Glutamatergic neuron (in vitro differentiated cells): ENCODE measurements at places on chromosomes 7 and 10. TPM values are rescaled to one million over a fixed set of nuclear protein-coding genes. Genes with fewer than 3 reads are reported as not detected.
A peak's percentile ranks its signal among the peaks of the same experiment; 100 is the strongest.

- no peak for DNase-seq
Observed at GRCh38 chr10:118583611-118584010, 11.8 kb downstream of the PRLHR start.

Gene BLVRA
- 63.4 TPM for total RNA-seq

- no peak for DNase-seq
Observed at GRCh38 chr7:128906766-128907559, 3.5 kb downstream of the KCP start.

DNA sequence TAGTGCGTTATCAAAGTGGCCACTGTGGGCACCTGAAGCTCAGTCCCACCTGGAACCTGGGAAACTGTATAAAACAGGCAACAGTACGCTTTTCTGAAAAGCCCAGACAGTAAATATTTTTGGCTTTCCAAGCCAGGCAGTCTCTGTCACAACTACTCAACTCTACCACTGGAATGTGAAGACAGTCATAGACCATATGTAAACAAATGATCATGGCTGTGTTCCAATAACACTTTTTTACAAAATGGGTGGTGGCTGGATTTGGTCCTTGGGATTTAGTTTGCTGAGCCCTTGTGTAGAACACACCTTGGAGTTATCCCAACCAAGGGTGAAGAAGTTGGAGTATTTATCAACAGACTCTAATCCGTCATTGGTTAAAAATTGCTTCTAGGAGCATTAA is 259.9 kb downstream of the SKIDA1 start:
- DNase-seq, result no peak

Gene SNX8
- 22.2 TPM for total RNA-seq

DNA sequence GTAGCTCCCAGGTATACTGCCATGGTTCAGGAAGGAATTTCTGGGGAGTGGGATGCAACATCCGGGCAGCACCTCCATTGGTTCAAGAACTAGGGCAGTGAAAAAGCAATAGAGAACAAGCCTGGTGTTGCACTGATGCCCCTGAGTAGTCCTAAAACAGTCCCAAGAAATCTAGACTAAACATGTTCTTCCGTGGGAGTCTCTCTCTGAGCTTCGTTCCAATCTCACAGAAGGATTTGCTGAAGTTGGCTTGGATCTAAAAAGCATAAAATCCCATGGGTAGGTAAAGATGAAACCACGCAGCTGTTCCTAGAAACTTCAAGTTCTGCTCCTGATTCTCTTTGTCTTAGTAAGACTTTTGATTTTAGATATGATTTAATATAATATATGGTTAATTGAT is 154.5 kb downstream of the PLXDC2 start:
- no peak for DNase-seq

GRCh38 chr10:90977855-90978486 is 57.1 kb upstream of the ANKRD1 start:
- DNase-seq, result no peak

Gene HYAL4
- total RNA-seq, result not detected

DNA sequence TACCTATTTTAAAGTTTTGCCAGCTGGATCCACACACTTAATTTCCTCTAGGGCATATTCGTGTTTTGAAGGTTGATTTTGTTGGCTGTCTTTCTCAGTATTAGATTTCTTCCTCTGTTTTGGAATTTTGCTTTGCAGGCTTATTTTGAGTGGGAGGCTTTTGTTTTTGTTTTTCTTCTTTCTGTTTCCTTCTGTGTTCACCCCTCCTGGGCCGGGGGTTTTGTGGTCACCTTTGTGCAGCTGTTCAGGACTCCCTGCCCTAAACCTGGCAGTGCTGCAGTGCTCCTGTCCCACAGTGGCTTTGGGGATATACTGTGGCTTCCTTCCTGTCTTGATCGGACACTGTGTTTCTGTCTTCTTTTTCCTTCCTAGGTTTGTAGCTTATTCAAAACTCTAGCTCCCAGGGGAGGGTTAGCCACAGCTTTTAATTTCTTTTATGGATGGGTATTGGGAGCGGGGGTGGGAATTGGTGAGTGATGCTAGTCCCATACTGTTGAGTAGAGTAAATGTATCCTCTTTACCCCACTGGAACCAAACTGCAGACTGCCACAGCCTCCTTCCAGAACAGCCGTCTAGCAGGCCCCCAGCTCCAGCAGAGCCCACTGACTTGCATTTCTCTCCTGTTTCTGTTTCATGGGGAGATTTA is 228.7 kb upstream of the FZD8 start:
- DNase-seq, result no peak

- no peak for DNase-seq
Observed at GRCh38 chr7:9796241-9796640, 1177.4 kb upstream of the PHF14 start.

GRCh38 chr7:151905353-151905752 is 28.4 kb upstream of the PRKAG2 start:
- no peak for DNase-seq

- no peak for DNase-seq
Observed at GRCh38 chr7:7527047-7527446, 8.6 kb downstream of the COL28A1 start.

GRCh38 chr10:94036766-94037033 is 43.0 kb downstream of the PLCE1 start:
- no peak for DNase-seq

DNA sequence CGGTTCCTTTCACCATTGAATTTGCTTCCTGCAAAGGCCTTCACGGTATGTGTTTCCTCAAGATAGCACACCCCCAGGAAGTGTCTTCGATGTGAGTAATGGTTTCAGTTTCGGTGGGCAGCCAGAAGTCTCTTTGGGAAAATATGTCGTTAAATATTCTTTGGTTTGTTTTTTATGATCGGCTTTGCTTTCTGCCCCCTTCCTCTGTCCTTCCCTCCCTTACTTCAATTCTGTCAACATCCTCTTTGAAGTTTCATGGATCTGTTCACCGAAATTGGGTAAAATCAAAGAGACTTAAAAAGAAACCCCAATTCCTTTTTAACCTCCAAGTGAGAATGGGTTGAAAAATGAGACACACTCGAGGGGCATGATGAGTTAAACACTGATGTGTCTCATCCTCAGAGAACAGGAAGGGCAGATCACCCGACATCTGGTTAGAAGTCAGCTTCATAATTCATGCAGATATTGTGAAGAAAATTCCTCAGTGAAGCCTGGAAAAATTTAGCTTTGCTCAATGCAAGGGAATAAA is 170.8 kb upstream of the HABP2 start:
- DNase-seq, result no peak

Gene COL13A1
- total RNA-seq, result 8.5 TPM

Gene PPP2R2D
- 42.8 TPM for total RNA-seq

Gene NPFFR1
- not detected for total RNA-seq

Gene MINDY4
- 2.3 TPM for total RNA-seq

- no peak for DNase-seq
Observed at GRCh38 chr10:11598712-11599397, 12.6 kb downstream of the USP6NL start.

GRCh38 chr7:42236266-42236975 is 588 bp downstream of the GLI3 start:
- peak; percentile 66 for DNase-seq

GRCh38 chr7:151793531-151793951 is 83.4 kb downstream of the PRKAG2 start:
- no peak for DNase-seq

Gene MYL7
- total RNA-seq, result 7.6 TPM

- no peak for DNase-seq
Observed at GRCh38 chr10:923844-924523, 7.5 kb downstream of the LARP4B start.

Gene PON3
- not detected for total RNA-seq

GRCh38 chr10:21077681-21078080 is 180.6 kb upstream of the NEBL start:
- no peak for DNase-seq

DNA sequence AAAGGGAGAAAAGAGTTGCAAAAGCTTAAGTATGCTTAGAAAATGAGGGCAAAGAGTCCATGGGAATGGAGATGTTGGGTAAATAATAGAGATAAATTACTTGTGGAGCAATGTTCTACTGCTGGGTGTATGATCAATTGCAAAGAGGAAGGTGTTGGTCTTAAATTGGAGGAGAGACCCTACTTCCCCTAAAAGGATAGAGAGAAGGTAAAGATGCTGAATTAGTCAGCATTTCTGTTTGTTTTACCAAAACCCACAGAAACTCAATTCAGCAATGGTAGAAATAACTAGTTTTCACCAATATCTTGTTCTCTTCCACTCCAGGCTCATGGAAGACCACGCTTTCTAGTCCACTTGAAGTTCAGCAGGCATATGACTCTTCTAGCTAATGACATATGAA is 32.1 kb downstream of the ASB4 start:
- DNase-seq, result no peak

Gene IKZF5
- 9.5 TPM for total RNA-seq

DNA sequence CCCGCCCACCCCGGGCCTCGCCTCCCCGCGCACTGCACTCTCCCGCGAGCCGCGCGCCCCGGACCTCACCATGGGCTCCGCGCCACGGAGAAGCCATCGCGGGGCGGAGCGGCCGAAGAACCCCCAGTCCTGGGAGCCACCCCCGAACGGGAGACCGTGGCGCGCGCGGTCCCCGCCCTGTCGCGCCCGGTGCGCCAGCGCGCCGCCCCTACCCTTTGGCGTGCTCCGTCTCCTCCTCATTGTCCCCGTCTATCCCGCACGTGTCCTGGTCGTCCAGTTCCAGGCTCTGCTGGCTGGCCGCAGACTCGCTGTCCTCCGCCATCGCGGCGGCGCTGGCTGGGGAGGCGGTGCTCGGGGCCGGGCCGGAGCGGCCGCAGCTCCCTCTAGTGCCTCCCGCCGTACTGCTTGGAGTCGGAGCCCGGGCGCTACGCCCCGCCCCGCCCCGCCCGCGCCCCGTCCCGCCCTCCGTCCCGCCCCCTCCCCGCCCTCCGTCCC is at the start of gene NMT2:
NMT2 (minus strand) TSS at position 403 of the 495 bp plus-strand sequence; CDS start at position 322, 81 bp downstream.
- DNase-seq, result no peak

DNA sequence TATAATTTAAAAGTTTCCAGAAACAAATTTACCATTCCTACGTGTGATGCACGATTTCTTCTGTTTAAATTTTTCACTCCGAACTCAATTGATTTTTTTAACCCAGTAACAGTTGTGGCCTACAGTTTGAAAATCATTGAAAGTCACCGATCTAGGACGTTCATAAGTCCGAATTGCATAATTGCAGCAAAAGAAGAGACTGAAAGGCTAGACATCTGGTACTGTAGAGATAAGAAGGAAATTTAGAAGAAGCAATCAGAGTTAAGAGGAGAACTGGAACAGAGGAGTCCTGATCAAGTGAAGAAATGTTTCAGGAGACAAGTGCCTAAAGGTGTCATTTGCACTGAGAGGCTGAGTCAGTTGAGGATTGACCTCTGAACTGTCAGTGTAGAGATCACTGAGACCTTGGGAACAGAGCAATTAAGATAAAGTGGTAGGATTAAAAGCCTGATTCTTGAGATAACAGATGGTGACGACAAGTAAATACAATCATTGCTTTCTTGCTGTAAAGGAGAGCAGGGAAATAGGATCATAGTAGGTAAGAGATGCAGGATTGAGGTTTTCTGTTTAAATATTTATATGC is 73.5 kb downstream of the ZFAND4 start:
- no peak for DNase-seq

Gene NKX2-3
- not detected for total RNA-seq

DNA sequence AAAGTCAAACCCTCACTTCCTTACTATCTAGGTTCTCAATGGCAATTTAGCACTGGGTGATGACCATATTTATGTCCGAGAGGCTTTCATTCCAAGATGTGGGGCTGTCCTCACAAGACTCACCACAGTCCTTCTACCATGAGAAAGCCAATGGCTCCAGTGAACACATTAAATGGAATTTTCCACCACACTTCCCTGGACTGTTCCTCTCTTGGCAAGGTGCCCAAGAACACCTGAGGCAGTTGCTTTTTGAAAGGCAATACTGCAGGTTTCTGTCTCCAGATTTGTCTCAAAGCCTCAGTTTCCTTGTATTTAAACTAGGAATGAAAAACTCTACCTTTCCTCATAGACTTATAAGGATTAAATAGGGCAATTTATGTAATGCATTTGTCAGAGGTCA is 24.2 kb downstream of the AFAP1L2 start:
- no peak for DNase-seq

Gene CCDC172
- not detected for total RNA-seq

GRCh38 chr7:1311406-1312135 is 78.9 kb downstream of the UNCX start:
- no peak for DNase-seq

DNA sequence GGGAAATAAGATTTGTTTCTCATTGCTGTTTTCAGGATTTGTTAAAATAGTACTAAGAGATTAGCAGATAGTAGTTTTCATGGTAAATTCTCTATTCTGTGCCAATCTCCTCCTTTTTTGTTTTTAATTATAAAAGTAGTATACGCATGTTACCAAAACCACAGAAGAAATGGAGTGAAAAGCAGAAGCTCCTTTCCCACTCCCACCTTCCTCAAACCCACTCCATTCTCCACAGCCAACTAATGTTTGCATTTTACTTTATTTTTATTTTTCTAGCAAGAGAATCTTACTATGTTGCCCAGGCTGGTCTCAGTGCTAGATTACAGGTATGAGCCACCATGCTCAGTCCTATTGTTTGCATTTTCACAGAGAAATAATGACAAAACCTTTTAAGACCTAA is 4.5 kb upstream of the LRMDA start:
- no peak for DNase-seq

DNA sequence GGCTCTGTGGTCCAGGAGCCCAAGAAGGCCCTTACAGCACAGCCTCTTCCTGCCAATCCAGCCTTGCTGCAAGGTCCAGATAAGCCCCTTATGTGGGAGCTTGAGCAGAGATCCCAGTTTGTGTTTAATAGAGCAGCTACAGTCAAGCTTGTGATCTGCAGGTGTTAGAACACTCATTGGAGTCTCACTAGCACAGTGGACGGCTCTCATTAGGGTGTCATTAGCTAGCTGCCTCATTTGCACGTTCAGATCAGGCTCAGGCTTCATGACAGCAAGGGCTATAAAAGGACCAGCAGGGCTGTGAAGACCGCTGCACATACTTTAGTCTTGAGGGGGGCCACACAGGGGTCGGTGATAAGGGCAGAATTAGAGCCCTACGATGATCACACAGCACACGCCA is 443.2 kb downstream of the RPS24 start:
- no peak for DNase-seq

- DNase-seq, result no peak
Observed at GRCh38 chr7:1361016-1361755, 98.1 kb downstream of the MICALL2 start.

GRCh38 chr7:105210721-105211205 is 178.0 kb downstream of the SRPK2 start:
- DNase-seq, result no peak

Gene EVX1
- 7.1 TPM for total RNA-seq
